ENCODE measurements at places on chromosomes 5 and 9. TPM values are rescaled to one million over a fixed set of nuclear protein-coding genes. Genes with fewer than 3 reads are reported as not detected.

Gene PPP1R26
- total RNA-seq = 15.6 TPM

Gene CCDC183
- 0.46 TPM for total RNA-seq

Gene C5orf58
- total RNA-seq = not detected

Gene TMEM232
- 1.5 TPM for total RNA-seq

Gene LECT2
- not detected for total RNA-seq

Gene FAM221B
- not detected for total RNA-seq

Measured in epithelial cell of umbilical artery (primary cell).